Melanocyte of skin (primary cell): ENCODE measurements at places on chromosomes 3 and 15. TPM values are rescaled to one million over a fixed set of nuclear protein-coding genes. Genes with fewer than 3 reads are reported as not detected.

Gene RGMA
- 2.9 and 3.4 TPM in 2 replicates for total RNA-seq

Gene HYKK
- total RNA-seq, result 5.8 and 7.9 TPM in 2 replicates

Gene P2RY13
- not detected in 2 replicates for total RNA-seq

Gene XIRP1
- total RNA-seq, result not detected in 2 replicates

Gene BFSP2
- total RNA-seq, result 0.36 and 0.69 TPM in 2 replicates

Gene WNT7A
- total RNA-seq, result not detected in 2 replicates

Gene OSTN
- total RNA-seq, result not detected in 2 replicates

Gene PLA2G4B
- total RNA-seq, result 0.33 and 0.62 TPM in 2 replicates

Gene GOLGA8M
- total RNA-seq, result not detected in 2 replicates

Gene SLC6A1
- not detected in 2 replicates for total RNA-seq

Gene PAQR5
- under 0.01 and 1.2 TPM in 2 replicates for total RNA-seq

Gene LIPC
- not detected in 2 replicates for total RNA-seq

Gene CHL1
- total RNA-seq, result 36.0 and 49.8 TPM in 2 replicates

Gene TERC
- 512 and 722 TPM in 2 replicates for total RNA-seq

Gene APPL1
- 28.2 and 54.2 TPM in 2 replicates for total RNA-seq

Gene ANKRD34C
- not detected in 2 replicates for total RNA-seq

Gene EXD1
- total RNA-seq, result under 0.01 TPM in 1 of 2 replicates, not detected in the other

Gene CDC25A
- 7.9 and 8.4 TPM in 2 replicates for total RNA-seq

Gene CTXN2
- total RNA-seq, result not detected in 2 replicates

Gene SLC28A1
- not detected in 2 replicates for total RNA-seq

Gene TRANK1
- total RNA-seq, result 5.0 and 8.5 TPM in 2 replicates

Gene PLSCR4
- total RNA-seq, result 6.5 and 33.1 TPM in 2 replicates

Gene CYP19A1
- 0.34 and 2.9 TPM in 2 replicates for total RNA-seq

Gene CCK
- total RNA-seq, result not detected in 2 replicates

Gene CTNNB1
- total RNA-seq, result 1,957 and 2,914 TPM in 2 replicates

Gene FAM3D
- not detected in 2 replicates for total RNA-seq

Gene IGSF11
- total RNA-seq, result 96.2 and 164 TPM in 2 replicates

Gene CD200R1L
- total RNA-seq, result not detected in 2 replicates

Gene GOLGA6D
- total RNA-seq, result not detected in 2 replicates

Gene SV2B
- total RNA-seq, result 0.31 and 0.33 TPM in 2 replicates

Gene CCDC54
- total RNA-seq, result not detected in 2 replicates

Gene ZBBX
- total RNA-seq, result 0.34 TPM in 1 of 2 replicates, not detected in the other

Gene ZBTB47
- total RNA-seq, result 14.1 and 19.3 TPM in 2 replicates

Gene MOBP
- total RNA-seq, result under 0.01 TPM in 1 of 2 replicates, not detected in the other

Gene TMEM62
- total RNA-seq, result 21.1 and 28.9 TPM in 2 replicates

Gene SCAMP5
- total RNA-seq, result 8.4 and 10.3 TPM in 2 replicates

Gene GOLGA8K
- 0.15 TPM in 1 of 2 replicates, not detected in the other for total RNA-seq

Gene TTC21A
- total RNA-seq, result 4.4 and 4.5 TPM in 2 replicates
